Effector memory CD4-positive, alpha-beta T cell (primary cell): ENCODE measurements at places on chromosomes 5 and 9.

DNA sequence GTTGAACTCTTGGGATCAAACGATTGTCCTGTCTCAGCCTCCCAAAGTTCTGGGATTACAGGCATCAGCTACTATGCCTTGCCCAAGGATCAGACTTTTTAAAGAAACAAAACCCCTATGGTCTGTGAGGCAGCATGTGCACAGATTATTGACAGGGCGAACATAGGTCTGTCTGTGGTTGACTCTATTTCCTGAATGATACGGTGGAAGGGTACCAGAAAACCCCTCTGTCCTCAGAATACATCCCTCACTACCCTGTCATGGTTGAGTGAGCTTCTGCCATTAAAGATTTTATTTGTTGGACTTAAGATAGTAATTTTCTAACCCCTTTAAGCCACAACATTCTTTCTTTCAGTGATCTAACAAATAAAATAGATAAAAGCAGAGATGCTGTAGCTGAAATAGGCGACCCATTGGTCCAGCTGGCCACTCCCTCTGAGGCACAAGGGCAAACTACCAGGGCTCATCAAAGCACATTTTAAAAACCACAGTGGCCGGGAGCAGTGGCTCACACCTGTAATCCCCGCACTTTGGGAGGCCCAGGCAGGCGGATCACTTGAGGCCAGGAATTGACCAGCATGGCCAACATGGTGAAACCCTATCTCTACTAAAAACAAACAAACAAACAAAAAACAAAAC lies 84.9 kb upstream of the ANKRD55 start:
- DNase-seq: no peak

- DNase-seq: peak; percentile 5
Measured at GRCh38 chr9:127450243-127450760, 904 bp downstream of the RPL12 start.

DNA sequence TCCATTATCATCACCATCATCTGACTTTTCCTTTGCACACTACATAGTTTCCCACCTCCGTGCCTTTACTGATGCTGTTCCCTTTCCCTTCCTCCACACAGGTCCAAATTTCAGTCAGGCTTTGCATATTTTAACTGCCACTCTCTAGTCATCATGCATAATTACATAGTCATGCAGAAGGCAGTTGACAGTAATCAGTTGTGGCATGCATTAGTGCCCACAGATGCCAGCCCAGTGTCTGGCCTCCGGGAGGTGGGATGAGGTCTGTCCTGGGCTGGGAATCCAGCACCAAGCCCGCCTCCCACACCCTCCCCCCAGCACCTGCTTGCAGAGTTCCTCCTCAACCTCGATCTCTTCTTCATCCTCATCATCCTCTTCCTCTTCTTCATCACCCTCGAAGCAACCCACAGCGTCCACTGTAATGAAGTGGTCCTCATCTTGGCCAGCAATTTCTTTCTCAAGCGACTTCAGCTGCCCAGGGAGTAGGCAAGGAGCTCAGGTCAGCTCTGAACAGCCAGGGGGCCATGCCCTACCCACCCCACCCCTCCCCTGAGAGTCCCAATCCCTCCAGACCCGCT lies 8.8 kb downstream of the BBLN start:
- DNase-seq: no peak

DNA sequence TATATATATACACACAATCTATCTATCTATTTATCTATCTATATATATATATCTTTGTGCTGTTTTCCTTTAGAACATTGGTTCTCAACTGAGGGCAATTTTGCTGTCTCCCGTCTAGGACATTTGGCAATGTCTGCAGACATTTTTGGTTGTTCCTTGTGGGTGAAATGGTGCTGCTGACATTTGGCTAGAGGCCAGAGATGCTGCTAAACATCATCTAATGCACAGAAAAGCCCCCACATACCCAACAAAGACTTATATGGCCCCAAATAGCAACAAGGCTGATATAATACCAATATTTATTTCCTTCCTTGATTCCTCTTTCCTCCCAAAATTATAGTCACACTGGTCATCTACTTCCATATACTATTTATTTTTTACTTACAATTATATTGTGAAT lies 197.5 kb downstream of the TRPM3 start:
- DNase-seq: no peak

- no peak for DNase-seq
Measured at GRCh38 chr9:79383096-79383495, 188.7 kb upstream of the TLE4 start.

GRCh38 chr5:32017692-32018367 lies 156.3 kb downstream of the GOLPH3 start:
- no peak for DNase-seq

DNA sequence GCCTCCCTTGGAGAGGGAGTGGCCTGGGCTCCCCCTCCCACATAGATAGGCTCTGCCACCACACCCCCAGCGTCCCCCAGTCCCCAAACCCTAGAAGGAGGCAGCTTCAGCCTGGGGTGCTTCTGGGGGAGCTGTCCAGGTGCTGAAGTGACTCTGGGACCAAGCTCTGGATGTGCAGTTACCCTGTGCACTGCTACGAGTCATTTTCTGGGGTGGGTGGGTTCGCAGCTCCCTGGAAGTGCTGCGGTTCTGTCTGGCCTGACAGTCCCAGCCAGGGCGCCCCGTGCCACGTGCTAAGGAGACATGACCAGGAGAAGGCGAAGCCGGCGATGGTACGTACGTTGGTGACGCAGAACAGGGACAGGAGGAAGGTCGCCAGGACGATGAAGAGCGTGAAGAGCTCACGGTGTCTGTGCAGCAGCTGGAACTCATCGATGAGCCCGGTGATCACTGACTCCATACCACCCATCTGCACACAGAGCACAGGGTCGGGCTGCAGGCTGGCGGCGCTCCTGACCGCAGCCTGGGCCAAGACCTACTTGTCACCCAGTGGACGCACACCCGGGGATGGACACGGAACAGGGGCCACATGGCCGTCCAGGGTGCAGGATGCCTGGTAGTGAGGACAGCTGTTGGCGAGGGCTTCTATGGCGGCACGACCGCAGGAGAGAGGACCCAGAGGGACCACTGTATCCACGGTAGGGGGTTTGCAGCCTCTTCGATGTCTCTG lies 35.7 kb downstream of the SLC6A3 start:
- no peak for DNase-seq

GRCh38 chr9:13491493-13492424 lies 212.3 kb upstream of the MPDZ start:
- no peak for DNase-seq

- no peak for DNase-seq
Measured at GRCh38 chr5:155150012-155150411, 136.5 kb downstream of the KIF4B start.

DNA sequence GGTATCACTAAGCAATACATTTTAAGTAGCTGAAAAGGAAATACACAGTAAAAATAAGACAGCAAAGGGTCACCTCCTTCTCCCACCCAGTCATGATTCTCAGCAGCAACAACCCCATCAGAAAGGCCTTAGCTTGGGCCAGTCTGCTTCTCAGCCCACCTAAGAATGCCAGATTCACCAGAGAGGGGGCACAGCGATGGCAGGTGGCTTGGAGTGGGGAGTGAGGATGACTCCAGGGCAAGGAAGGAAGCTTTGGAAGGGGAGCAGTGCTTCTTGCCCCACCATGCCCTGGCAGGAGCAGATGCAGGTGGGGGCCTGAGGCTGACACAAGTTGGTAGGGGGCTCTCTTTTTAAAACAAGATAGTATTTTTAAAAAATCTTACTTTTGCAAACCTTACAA lies 51.4 kb downstream of the ABCA1 start:
- no peak for DNase-seq
